Sciatic nerve (tissue), 2 donors: ENCODE measurements at places on chromosomes 2 and 18. TPM values are rescaled to one million over a fixed set of nuclear protein-coding genes. Genes with fewer than 3 reads are reported as not detected.
A peak's percentile ranks its signal among the peaks of the same experiment; 100 is the strongest.

DNA sequence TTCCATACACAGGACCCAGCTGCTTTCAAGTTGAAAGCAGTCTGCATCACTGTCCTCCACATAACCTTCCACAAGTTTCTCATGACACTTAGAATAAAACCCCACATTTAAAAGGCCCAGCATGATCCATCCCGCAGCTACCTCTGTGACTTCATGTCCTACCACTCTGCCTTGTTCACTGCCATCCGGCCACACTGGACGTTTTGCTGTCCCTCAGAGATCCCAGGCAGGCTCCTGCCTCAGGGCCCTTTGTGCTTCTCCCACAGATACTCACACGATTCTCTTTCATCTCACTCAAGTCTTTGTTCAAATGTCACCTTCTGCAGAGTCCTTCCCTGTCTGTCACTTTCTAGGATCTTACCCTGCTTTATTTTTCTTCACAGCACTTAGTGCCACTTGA lies 232.9 kb upstream of the BOD1L2 start:
- no peak for DNase-seq

The GPR45 gene
- not detected for total RNA-seq

DNA sequence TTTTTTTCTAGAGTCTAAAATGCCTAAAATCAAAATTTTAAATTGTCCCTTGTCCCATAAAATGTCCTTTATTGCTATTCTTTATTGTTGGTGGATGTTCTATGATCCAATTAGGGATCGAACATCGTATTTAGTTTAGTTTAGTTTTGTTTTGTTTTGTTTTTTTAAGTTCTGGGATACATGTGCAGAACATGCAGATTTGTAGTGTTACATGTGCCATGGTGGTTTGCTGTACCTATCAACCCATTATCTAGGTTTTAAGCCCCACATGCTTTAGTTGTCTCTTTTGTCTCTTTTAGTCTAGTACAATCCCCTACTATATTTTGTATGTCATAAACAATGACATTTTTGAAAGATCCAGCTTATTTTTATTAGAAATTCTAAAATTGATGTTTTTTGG lies 8.8 kb upstream of the DSG1 start:
- no peak for DNase-seq

The ERICH2 gene
- 0.85 TPM for total RNA-seq

The SP5 gene
- 2.4 TPM for total RNA-seq

GRCh38 chr2:208990716-208991115 lies 433.1 kb upstream of the MAP2 start:
- no peak for DNase-seq

The GCFC2 gene
- 27.0 TPM for total RNA-seq

The FNDC4 gene
- 6.3 TPM for total RNA-seq

- peak; percentile 28 for DNase-seq
These were observed 218.9 kb upstream of the COPS8 start for GRCh38 chr2:236866542-236867340.

The ABHD1 gene
- 3.6 TPM for total RNA-seq

The BMP10 gene
- not detected for total RNA-seq

The LYG1 gene
- 2.1 TPM for total RNA-seq

DNA sequence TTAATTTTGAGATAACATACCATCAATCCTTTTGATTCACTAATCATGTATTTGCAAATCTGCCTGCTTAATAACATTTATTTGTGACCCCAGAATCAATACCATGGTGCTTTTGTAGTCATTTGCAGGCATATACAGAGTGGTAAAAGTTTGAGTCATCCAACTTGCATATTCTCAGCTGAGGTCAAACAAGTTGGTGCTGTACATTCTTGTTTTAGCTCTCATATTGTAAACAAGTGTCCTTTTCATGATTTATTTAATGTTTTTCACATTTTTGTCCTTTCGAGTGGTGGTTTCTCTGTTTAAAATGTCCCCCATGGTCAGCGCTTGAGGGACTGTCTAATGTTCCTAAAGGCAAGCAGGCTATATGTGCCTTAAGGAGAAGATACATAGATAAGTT lies 17.5 kb downstream of the RAB27B start:
- no peak for DNase-seq

- no peak for DNase-seq
These were observed 46.0 kb downstream of the TMEFF2 start for GRCh38 chr2:192148620-192149321.

DNA sequence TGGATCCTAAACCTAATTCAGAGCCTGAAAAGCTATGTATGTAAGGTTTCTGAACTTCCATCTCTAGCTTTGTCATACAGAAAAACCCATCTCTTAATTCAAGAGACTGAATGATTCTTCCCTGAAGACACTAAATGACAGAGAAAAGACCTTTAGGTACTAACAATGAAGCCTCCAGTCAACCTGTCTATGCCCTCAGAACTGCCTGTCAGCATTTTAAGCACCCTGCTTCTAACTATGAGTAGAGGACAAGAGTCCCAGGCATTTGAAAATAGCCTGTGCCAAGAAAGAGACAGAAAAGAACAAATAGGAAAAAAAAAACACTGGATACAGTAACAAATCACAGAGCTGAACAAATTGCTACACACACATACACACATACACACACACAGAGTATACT lies 48.6 kb downstream of the AP1S3 start:
- no peak for DNase-seq

DNA sequence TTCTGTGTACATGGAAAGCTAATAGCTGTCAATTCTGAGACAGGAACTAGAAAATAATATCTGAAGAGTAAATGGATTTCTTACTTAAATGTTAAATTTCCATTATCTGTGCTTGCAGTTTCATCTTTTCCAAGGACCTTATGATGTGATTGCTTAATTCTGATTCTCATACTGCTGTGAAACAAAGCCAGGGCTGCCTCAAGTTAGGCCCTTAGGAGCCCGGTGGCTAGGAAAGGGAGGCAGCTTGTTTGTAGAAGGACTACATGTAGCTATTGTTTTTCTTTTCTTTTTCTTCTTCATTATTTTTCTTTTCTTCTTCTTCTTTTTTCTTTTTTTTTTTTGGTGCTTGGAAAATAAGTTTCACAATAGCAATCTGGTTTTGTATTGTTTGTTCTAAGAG lies 50.5 kb downstream of the XRCC5 start:
- DNase-seq: no peak

DNA sequence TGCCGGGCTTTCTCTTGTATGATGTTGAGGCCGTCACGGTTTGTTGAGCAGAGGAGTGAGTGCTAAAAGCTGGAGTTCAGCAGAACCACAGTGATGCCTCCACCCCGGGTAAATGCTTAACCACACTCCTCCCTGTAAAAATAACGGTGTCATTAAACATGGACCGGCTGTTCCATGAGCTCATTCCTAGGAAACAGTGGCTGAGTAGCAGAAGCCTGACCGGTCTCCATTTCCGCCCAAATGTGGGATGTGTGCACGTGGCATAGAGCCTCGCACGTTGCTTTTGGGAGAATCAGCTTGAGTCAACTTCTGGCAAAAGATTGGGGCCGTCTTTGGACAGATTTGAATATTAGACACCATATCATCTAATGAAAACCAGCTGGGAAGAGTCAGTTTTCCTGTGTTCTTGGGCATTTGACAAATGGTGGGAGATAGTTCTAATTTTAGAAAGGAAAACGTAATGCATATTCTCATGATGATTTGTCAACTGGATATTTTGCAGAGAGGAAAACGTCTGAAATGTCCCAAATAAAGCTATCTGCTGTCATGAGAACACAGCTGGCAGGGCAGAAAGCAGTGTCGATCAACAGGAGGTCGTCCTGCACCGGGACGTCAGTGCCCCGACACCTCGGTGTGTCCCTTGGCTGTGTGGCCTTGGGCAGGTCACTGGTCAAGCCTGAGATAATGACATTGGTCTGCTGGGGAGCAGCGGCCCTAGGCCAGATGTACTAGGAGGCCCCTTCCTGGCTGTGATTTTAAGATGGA lies 42.4 kb downstream of the LRRFIP1 start:
- DNase-seq: peak; percentile 70

DNA sequence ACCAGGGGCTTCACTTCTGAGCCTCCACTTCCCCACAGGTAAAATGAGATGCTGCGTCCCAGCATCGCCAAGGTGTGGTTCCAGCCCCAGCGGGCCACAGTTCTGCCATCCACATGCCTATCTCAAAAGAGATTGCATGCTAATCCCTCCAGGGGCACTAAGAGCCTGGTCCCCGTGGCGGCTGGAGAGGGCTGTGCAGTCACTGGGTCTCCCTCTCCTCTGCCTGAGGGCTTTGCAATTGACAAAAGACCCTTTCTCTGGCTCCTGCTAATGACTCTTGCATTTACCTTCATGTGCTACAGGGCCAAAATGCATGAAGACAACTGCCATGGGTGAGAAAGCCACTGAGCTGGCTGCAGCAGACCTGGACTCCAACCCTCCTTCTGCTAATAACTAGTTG lies 18.5 kb downstream of the ZBTB7C start:
- DNase-seq: no peak

GRCh38 chr2:161651547-161651946 lies 27.3 kb downstream of the SLC4A10 start:
- DNase-seq: no peak

GRCh38 chr2:119026890-119027289 lies 84.9 kb downstream of the MARCO start:
- no peak for DNase-seq

The COL4A3 gene
- 7.0 TPM for total RNA-seq

The DSG1 gene
- 0.04 TPM for total RNA-seq

The CLEC4F gene
- 1.7 TPM for total RNA-seq

DNA sequence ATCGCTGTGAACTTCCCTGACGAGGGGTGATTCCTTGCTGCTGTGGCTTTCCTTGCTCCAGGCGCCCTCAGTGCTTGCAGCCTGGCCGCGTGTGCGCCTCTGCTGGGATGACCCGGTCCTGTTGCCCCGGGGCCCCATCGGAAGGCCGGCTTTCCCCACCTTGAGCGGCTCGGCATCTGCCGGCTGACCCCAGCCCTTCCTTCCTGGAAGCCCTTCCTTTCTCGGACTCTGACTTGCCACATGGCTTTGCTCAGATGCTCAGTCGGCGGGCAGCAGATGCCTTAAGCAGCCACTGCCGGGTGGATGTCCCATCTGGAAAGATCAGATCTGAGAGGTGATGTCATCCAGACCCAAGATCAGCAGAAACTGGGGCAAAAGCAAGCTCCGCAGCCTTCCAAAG lies 100.5 kb upstream of the ODC1 start:
- no peak for DNase-seq

DNA sequence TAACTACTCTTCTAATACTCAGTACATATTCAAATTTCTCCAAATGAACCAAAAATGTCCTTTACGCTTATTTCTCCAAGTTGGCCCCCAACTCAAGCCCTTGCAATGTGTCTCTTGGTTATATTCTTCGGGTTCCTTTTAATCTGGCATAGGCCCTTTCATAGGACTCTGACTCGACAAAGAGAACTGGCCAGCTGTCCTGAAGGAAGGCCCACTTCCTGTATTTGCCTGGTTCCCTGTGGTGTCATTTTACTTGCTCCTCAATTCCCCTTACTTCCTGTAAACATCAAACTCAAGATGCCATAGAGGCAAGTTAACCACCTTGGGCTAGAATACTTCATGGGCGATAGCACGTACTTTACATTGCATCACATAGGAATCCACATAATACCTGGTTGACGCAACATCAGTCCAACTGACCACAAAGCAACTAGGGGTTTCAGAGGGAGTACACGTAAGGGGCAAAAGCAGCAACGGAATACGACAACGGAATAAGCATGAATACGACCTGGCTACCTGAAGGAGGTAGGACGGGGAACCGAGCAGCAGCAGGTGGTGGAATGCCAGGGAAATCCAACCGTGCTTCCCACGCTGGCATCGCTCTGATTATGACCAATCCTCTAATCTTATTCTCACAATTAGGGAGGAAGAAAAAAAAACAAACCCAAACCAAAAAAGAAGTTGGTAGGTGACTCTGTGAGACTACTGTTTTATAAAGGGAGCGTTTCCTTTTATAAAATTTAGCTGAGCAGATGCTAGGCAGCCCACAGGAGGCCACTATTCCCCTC lies 823 bp upstream of the GORASP2 start:
- DNase-seq: no peak

- DNase-seq: no peak
These were observed 192.4 kb downstream of the TWIST2 start for GRCh38 chr2:239040152-239040761.

GRCh38 chr2:101622210-101623030 lies 75.1 kb upstream of the MAP4K4 start:
- no peak for DNase-seq

DNA sequence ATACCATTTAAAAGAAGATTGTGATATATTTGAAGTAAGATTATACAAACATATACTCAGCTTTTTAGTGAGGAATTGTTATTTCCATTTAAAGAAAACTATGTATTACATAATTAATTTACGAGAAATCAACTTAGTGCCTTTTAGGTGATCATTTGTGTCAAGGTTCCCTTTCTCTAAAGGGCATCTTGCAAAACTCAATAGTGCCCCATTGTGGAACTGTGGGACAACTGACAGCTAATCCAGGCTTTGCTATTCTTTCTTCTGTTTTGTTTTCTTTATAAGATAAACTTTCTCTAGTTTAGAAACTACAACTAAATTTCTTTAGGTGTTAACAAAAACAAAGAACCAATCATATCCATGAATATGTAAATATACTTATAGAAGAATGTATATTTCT lies 24.3 kb upstream of the VIT start:
- no peak for DNase-seq

GRCh38 chr2:121476684-121477083 lies 54.0 kb upstream of the RNU4ATAC start:
- no peak for DNase-seq

GRCh38 chr2:72024451-72025175 lies 123.0 kb downstream of the CYP26B1 start:
- DNase-seq: peak; percentile 43

The DSC2 gene
- total RNA-seq: 7.4 TPM

GRCh38 chr2:85936421-85937068 lies 47.8 kb upstream of the ST3GAL5 start:
- no peak for DNase-seq

DNA sequence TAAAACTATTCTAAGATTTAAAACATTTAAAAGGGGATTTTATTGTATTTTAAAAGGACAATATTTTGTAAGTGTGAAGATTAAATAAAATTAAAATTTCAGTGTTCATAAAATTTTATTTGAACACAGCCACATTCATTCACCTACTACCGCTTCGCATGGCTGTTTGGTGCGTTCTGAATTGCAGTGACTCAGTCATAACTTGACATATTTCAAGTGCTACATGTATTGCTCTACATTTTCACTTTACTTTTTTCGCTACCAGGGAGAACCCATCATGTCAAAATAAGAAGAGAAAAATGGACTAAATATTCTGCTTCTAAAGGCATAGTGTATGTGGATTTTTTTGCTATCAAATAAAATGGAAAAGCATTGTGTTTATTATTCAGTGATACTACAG lies 8.7 kb downstream of the PTH2R start:
- no peak for DNase-seq

- DNase-seq: no peak
These were observed 20.2 kb upstream of the MAPRE3 start for GRCh38 chr2:26950246-26950645.

DNA sequence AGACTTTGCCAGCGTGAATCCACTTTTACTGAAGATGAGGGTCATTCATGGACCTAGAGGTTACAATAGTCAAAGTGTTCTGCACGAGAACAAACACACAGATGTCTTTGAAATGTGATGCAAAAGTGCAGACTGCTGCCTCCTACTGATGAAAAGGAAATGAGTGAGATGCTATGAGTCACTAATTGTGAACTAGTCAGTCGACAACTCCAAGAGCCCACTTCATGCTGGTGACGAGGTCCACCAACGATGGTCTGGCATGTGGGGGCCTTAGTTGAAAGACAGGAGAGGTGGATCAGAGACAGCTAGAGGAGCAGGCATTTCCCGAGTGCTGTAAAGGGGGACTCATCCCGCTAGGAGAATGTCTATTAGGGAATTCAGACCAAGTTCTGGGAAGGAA lies 17.1 kb upstream of the ZNF236 start:
- no peak for DNase-seq

The CNGA3 gene
- not detected for total RNA-seq

- no peak for DNase-seq
These were observed 2.3 kb downstream of the EML4 start for GRCh38 chr2:42171396-42171980.
